ENCODE measurements at places on chromosomes 7 and 10. TPM values are rescaled to one million over a fixed set of nuclear protein-coding genes. Genes with fewer than 3 reads are reported as not detected.

- DNase-seq = no peak
Measured at GRCh38 chr7:17671956-17672355, 268.3 kb downstream of the SNX13 start.

- DNase-seq = no peak
Measured at GRCh38 chr7:24783698-24784097, 26.4 kb upstream of the GSDME start.

BCCIP gene
- 77.3 TPM for polyA plus RNA-seq

C10orf62 gene
- polyA plus RNA-seq = not detected

DNA sequence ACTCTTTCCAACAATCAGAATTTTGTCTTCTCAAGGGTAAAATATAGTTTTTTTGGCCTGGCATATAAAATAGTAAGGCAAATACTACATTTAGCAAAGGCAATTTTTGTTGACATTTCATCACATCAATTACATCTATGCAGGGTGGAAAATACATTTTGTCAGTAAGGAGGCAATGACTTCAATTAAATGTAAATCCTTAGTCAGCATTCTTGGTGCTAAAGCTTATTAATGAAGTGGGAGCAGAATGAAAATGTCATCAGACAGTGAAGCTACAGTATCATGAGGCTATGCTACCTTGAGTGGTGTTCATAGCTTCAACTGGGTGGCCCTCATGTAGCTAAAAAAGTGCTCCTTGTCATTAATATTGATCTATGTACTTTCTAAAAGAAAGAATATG is 8.9 kb downstream of the LRRTM3 start:
- DNase-seq = no peak

ZPBP gene
- polyA plus RNA-seq = 0.39 TPM
